ENCODE measurements at places on chromosomes 16 and 17. TPM values are rescaled to one million over a fixed set of nuclear protein-coding genes. Genes with fewer than 3 reads are reported as not detected.
A peak's percentile ranks its signal among the peaks of the same experiment; 100 is the strongest.

DNA sequence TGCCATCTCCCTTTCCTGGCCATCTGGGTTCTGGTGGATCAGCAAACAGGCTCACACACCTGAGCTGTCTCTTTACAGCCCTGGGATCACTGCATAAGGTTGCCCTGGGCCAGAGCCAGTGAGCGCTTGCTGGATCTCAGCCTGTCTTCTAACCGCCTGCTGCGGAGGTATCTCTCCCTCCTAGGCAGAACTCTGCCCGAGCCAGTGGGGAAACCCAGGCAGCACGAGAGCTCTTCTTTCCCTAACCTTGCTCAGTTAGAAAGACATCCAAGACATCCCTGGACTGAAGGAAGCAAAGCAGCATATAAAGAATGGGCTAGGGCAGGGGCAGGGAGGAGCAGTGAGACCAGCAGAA, 6.4 kb downstream of the HAS3 start:
- no peak for DNase-seq

GRCh38 chr17:58121925-58122324, 26.3 kb upstream of the OR4D1 start:
- DNase-seq = no peak

DNA sequence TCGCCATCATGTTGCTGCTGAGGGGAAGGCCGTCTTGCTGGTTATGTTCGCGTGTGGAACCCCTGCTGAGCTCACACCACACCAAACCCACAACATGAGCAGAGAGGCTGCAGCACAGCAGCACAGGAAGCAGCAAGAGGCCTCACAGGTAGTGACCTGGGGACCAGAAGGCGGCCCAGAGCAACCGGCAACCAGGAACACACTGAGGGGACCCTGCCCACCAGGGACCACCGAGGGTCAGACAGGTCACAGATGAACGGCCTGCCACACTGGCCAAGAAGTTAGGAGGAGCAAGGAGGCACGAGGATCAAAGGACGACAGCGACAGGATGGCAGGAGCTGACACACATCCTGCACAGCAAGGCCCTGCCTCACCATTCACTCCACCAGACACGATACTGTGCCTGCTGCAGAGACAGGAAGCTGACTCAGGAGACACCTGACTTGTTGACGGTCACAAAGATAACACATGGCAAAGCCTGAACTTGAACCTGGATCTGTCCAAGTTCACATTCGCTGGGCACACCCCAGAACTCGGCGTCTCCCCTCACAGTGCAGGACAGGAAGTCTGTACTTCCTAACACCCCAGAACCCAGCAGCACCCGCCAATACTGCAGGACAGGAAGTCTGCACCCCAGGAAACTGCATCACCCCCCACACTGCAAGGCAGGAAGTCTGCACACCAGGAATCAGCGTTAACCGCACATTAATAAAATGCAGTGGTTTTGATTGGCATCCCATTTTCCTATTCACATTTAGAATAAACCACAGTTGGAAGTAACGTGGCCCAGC, 98.5 kb downstream of the ZNF778 start:
- DNase-seq = peak; percentile 63

DNA sequence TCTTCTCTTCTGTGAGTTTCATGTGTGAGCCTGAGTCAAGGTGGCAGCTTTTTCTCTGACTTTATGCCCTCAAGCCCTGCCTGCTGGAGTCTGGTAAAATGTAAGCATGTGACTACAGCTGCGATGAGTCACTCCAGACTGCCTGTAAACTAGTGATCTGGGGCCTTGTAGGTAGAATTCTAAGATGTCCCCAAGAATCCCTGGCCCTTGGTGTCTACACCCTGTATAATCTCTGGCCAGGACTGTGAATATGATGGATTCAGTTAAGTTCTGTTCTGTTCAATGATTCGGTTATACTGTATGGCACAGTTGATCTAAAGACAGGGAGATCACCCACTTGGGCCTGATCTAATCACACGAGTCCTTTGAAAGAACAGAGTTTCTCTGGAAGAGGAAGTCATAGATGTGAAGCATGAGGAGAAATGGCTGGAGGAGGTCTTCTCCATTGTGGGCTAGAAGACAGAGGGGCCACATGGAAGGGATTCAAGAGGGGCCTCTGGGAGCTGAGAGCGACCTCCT, 29.8 kb downstream of the PRSS54 start:
- no peak for DNase-seq

DNA sequence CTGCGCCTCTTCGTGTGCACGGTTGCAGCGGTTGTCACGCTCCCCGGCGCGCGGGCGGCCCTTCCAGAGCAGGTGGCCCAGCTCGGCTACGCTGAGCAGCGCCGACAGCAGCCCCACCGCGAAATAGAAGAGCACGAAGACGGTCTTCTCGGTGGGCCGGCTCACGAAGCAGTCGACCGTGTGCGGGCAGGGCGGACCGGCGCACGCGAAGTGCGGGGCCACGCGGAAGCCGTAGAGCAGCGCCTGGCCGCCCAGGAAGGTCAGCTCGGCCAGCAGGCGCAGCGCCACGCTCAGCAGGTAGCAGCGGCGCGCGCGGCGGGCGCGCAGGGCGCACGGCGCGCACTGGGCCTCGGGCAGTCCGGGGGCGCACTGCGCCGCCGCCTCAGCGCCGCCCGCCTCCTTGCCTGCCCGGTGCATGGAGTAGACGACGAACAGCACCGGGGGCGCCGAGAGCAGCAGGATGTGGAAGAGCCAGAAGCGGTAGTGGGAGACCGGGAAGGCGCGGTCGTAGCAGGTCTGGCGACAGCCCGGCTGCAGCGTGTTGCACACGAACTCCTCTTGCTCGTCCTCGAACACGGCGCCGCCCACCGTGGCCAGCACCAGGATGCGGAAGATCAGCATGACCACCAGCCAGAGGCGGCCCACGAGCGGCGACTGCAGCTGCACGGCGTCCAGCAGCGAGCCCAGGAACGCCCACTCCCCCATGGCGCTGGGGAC, 1.3 kb downstream of the GJD3 start:
- DNase-seq = peak; percentile 43

DNA sequence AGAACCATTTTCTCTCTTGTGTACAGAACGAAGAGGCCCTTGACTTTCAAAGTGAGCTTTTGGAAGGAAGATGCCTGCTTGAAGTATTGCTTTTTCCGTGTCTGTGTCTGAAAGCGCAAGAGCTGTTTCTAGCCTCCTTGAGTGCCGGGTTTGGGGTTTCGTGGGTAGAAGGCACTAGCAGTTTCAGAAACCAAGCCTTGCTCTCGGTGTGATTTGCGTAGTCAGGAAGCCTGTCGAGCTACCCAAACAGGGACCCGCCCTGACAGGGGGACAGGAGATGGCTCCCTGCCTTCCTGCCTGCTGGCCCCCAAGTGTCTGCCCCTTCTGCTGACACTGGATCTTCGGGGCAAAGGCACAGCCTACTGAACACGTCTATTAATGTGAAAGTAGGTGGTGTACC, 322.0 kb downstream of the MAF start:
- DNase-seq = no peak

GRCh38 chr17:43966276-43966675, 12.5 kb upstream of the PYY start:
- DNase-seq = no peak

GRCh38 chr17:35768797-35769196, 8.1 kb downstream of the C17orf50 start:
- no peak for DNase-seq

- DNase-seq = peak; percentile 23
Observed at GRCh38 chr17:27494192-27495091, 38.2 kb downstream of the KSR1 start.

GRCh38 chr17:14407541-14407940, 106.7 kb downstream of the HS3ST3B1 start:
- no peak for DNase-seq

DNA sequence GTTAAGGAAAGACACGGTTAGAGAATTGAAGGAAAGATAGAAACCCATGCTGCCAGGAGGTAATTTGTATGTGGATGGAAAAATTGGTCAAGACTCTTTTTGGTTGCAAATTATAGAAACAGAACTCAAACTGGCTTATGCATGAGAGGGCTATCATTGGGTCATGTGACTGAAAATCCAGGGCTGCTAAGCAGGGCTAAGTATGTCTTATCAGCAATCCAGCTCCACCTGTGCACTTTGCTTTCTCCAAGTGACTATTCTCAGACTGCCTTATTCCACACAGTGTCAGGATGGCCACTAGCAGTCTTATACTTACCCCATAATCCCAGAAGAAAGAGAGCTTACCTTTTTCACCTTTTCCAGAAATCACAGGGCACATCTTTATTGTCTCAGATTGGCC, 113.5 kb downstream of the CBLN1 start:
- no peak for DNase-seq

DNA sequence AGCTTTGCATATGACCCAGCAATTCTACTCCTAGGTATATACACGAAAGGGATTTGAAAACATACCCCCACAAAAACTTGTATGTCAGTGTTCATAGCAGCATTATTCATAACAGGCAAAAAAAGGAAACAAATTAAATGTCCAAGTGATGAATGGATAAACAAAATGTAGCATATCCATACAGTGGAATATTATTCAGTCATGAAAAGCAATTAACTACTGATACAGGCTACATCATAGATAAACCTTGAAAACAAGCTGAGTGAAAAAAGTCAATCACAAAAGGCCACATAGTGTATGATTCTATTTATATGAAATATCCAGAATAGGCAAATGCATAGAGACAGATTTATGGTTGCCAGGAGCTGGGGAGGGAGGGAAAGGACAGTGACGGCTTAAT, 676 bp downstream of the EME1 start:
- DNase-seq = no peak

DNA sequence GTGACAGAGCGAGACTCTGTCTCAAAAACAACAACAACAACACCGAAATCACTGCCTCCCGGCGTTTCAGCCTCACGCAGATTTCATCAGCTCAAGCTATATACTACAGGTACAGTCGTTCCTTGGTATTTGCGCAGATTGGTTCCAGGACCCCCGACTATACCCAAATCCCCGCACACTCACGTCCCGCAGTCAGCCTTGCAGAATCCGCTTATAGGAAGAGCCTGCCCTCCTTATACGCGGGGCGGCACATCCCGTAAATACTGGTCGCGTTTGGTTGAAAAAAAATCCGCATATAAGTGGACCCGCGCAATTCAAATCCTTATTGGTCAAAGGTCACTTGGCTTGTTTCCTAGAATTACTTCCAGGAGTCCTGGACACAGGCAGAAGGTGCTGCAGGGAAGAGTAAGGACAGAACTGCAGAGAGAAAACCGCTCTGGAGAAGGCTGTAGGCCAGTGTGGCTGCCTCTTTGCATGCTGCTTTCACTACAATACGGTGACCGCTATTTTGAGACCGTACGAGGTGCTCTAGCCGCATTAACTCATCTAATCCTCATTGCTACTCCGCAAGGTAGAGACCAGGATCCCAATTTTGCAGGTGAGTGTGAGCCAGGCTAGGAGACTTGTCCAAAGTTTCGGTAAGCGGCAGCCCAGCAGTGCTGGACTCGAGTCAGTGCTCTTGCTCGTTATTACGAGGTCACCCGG, 718 bp downstream of the NDUFAB1 start:
- DNase-seq = no peak

DNA sequence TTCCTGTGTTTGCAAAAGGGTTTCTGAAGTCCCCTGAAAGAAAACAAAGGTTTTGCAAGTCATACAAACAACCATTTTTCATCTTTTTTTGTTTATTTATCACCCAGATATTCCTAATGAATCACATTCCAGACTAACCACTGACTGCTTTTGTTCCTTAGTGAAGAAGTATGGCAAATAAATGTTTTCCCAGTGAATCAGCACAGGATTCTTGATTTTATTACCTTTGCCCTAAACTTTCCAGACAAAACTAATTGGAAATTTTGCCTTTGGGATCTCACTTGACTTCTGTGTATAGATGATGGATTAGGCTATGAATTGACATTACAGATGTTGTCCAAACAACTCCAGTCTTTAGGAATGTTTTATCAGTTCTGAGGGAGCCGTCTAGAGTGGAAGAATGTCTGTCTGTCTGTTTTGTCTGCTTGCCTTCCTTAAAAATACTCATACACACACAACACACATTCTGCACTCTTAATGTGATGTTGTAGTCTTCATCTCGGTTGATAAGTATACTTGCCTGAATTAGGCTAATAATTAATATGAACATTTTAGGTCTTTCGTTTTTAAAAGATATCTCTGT, 48.9 kb downstream of the VMP1 start:
- no peak for DNase-seq

GRCh38 chr17:30219833-30220232, 15.7 kb downstream of the SLC6A4 start:
- no peak for DNase-seq

GRCh38 chr17:6139447-6139832, 69.3 kb downstream of the WSCD1 start:
- no peak for DNase-seq

Gene ATP2A1
- total RNA-seq = 1.0 TPM

Gene PHB1
- total RNA-seq = 213 TPM

Gene HES7
- total RNA-seq = not detected

Gene WDR90
- 7.7 TPM for total RNA-seq

Gene KLHL10
- total RNA-seq = not detected

Gene CHD9NB
- total RNA-seq = not detected

Gene EMC8
- total RNA-seq = 25.0 TPM

Gene KRTAP1-1
- total RNA-seq = not detected

Gene HOXB13
- total RNA-seq = not detected

Gene KRT32
- total RNA-seq = not detected

Gene MARVELD3
- total RNA-seq = not detected

Measured in heart right ventricle (tissue), 16 donors.